ENCODE measurements at places on chromosomes 13 and 19. TPM values are rescaled to one million over a fixed set of nuclear protein-coding genes. Genes with fewer than 3 reads are reported as not detected.

The KIRREL2 gene
- total RNA-seq, result 6.4 TPM

The DLEU7 gene
- total RNA-seq, result 2.0 TPM

The MUC16 gene
- total RNA-seq, result 0.13 TPM

The SYDE1 gene
- total RNA-seq, result 15.5 TPM

The KLHL1 gene
- total RNA-seq, result 9.4 TPM

The CBARP gene
- 7.5 TPM for total RNA-seq

The BORA gene
- 9.3 TPM for total RNA-seq

The ZNF181 gene
- 12.7 TPM for total RNA-seq

The NLRP12 gene
- total RNA-seq, result not detected

The RAB3A gene
- 27.7 TPM for total RNA-seq

The CYTH2 gene
- 81.2 TPM for total RNA-seq

The ZNF416 gene
- total RNA-seq, result 7.6 TPM

The PLPP2 gene
- 2.7 TPM for total RNA-seq

The TNFSF13B gene
- 0.24 TPM for total RNA-seq

The ADPRHL1 gene
- 4.9 TPM for total RNA-seq

The RINL gene
- 10.9 TPM for total RNA-seq

The SLC27A5 gene
- total RNA-seq, result 19.5 TPM

The FAM83E gene
- total RNA-seq, result 3.4 TPM

The EGLN2 gene
- total RNA-seq, result 34.9 TPM

The OR4F17 gene
- 0.71 TPM for total RNA-seq

The PAN3 gene
- total RNA-seq, result 39.1 TPM

The SLC10A2 gene
- total RNA-seq, result 0.25 TPM

The PPM1N gene
- total RNA-seq, result 0.64 TPM

The SIGLEC10 gene
- not detected for total RNA-seq

The ATP4B gene
- 0.56 TPM for total RNA-seq

The COL5A3 gene
- 0.32 TPM for total RNA-seq

The BSPH1 gene
- not detected for total RNA-seq

The ZMYM5 gene
- 19.2 TPM for total RNA-seq

The TGFBR3L gene
- 1.7 TPM for total RNA-seq

The LENG1 gene
- total RNA-seq, result 11.6 TPM

The ACP5 gene
- total RNA-seq, result 1.4 TPM

The TEX29 gene
- not detected for total RNA-seq

The FPR1 gene
- 0.36 TPM for total RNA-seq

The PDS5B gene
- 30.4 TPM for total RNA-seq

The FAM98C gene
- 6.3 TPM for total RNA-seq

The TNNI3 gene
- 3.2 TPM for total RNA-seq

The RFXANK gene
- 66.1 TPM for total RNA-seq

The NAPSA gene
- 1.9 TPM for total RNA-seq

The PTPRH gene
- total RNA-seq, result 3.6 TPM

The GRIN3B gene
- not detected for total RNA-seq

The HSD11B1L gene
- total RNA-seq, result 5.0 TPM

The PRMT1 gene
- total RNA-seq, result 319 TPM

The SLC7A10 gene
- 0.83 TPM for total RNA-seq

The NACC1 gene
- total RNA-seq, result 11.6 TPM

The C19orf85 gene
- total RNA-seq, result not detected

The TEX26 gene
- 0.23 TPM for total RNA-seq

The FSTL3 gene
- total RNA-seq, result 7.9 TPM

The DENND1C gene
- 0.37 TPM for total RNA-seq

The CPB2 gene
- total RNA-seq, result 0.44 TPM
